ENCODE measurements at places on chromosomes 5 and 9.

DNA sequence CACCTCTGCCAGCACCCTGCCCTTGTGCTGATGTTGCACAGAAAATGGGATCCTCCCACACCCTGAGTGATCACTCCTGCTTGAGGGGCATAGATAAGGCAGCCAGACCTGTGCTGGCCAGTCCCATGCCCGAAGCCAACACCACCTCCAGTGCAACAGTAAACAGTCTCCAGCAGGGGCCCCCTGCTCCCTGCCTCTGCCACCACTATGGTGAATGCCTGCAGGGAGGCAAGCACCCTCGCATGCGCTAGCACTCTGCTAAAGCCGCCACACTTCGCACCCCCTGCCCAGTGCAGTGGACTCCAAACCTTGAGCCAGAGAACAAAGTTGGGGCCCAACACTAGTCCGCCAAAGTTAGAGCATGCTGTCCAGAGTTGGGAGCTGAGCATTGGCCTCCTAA, 118.7 kb downstream of the PJA2 start:
- DNase-seq: no peak

- DNase-seq: no peak
Measured at GRCh38 chr9:2764353-2764752, 47.0 kb downstream of the KCNV2 start.

DNA sequence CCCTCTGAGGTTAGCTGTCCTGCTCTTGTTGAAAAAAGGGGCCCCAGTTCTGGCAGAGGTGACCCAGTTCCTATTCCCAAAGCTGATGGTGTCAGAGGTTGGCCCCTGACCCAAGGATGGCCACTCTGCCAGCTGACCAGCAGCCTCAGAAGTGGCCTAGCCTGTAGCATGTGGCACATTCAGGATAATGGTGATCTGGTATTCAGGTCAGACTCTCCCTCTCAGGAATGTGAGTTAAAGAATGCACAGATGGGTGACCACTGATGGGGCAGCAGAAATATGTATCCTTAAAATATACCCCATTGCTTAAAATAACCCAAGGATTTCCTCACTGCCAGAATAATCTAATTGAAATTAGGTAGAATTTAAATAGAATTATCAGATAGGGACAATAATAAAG, 369.2 kb downstream of the SEMA5A start:
- no peak for DNase-seq

- no peak for DNase-seq
Measured at GRCh38 chr9:79955300-79955699, 383.5 kb downstream of the TLE4 start.

- no peak for DNase-seq
Measured at GRCh38 chr9:69603656-69604055, 68.5 kb downstream of the APBA1 start.

DNA sequence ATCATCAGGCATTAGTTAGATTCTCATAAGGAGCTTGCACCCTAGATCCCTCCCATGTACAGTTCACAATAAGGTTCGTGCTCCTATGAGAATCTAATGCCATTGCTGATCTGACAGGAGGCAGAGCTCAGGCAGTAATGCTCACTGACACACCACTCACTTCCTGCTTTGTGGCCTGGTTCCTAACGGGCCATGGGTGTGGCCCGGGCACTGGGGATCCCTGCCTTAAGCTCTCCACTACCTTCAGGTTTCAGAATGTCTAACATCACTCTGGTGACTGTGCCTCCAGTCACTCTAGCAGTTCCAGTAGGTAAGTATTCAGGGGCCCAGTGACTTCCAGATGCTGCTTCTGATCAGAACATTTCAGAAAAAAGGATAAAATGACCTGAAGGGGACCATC, 152.4 kb downstream of the LRRC70 start:
- DNase-seq: no peak

DNA sequence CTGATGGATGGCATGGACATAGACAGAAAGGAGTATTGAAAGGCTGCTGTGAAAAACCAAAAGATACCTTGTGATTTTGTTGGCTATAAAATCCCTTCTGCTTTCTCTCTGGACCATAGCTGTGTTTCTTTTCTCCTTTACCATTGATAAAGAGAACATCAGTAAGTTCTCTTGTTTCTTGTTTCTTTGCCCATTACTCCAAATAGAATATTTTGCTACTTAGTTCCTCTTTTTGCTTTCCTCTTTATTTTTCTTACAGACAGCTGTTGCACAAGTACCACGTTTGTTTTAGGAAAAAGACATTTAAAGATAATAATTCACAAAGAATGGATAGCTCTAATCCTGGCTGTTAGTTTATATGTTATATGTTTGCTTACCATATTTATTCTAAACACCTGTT, 1129.2 kb downstream of the DTWD2 start:
- no peak for DNase-seq

GRCh38 chr9:37338218-37338617, 84.3 kb upstream of the GRHPR start:
- DNase-seq: peak; percentile 51

DNA sequence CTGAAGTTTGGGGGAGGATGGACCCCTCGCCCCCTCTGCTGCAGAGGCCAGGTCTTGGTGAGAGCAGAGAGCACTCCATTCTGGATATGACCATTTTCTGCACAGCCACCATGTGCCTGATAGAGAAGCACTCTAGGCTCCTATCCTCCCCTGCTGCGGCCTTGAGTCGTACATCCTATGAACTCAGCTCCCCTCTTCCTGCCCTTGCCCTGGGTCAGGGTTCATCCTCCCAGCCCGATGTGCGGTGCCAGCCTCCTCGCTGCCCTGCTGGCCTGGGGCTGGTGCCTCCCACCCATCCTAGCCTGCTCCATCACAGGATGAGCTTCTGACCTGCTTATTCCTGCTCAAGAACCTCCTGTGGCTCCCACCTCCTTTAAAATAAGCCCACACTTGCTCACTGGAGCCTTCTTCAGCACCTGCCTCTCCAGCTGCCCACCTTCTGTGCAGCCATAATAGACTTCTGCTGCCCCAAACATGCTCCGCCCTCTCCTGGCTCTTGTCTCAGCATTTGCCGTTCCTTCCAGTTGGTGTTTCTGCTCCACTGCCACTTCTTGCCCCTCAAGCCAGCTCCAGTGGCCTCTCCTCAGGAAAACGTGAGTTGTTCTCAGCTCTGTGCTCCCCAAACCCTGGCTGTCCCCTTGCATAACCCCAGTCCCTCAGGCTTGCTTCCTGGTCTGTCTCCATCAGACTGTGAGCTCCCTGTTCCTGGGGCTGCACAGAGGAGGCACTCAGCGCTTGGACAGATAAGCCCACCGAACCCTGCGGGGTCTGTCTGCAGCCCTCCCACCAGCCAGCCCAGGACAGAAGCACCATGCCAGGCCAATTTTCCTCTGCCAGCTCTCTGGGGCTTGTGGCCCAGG, 22.3 kb upstream of the TTLL11 start:
- no peak for DNase-seq

- DNase-seq: no peak
Measured at GRCh38 chr5:90170261-90170660, 239.3 kb downstream of the CETN3 start.

DNA sequence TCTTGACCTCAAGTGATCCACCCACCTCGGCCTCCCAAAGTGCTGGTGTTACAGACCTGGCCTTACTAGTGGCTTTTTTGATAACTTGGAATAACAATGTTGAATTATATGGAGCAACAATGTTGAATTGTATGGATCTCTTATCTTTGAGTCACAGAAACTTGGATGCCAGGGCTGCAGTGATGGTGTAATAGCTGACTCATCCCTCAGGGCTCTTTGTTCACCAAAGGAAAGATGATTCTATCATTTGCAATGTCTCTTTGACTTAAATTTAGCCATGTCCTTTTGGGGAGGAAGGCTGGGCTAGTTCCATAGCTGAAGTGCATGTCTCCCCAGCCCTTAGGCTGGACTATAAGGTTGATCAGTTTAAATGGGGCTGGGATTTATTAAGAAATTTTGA, 172.3 kb downstream of the PDZD2 start:
- no peak for DNase-seq

DNA sequence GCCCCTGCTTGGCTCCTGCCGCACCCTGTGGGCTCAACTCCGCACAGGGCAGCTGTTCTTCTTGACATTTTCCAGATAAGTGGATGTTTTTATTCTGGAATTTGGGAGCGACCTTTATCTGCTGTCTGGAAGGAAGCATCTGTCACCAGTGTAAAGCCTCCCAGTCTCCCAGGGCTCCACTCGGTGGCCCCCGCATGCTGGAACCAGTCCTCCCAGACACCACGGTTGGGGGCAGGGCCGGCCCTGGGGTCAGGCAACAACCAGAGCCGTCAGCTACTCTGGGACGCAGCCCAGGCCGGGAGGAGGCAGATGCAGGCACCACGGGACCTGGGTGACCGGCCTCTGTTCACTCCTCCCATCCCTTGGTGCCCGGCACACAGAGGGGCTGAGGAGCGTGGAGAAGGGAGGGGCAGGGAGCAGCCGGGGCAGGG, 92.8 kb upstream of the ADAMTS2 start:
- DNase-seq: no peak

DNA sequence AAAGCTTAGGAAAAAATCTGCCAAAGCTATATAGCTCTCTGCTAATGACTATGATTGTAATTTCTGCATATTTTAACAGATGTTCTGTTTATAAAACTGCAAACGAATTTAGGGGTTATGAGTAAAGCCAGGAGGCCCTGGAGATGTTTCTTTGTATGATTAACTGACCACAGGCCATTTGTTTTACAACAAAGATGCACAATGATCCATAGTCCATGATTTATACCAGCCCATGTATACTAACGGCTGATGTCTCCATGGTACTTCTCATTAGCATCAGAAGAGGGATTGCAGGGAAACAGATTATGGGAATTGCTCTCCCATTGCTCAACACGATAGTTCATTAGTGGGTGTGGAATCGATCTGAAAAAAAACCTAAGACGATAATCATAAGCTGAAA, 78.9 kb downstream of the PPP2R2B start:
- no peak for DNase-seq

DNA sequence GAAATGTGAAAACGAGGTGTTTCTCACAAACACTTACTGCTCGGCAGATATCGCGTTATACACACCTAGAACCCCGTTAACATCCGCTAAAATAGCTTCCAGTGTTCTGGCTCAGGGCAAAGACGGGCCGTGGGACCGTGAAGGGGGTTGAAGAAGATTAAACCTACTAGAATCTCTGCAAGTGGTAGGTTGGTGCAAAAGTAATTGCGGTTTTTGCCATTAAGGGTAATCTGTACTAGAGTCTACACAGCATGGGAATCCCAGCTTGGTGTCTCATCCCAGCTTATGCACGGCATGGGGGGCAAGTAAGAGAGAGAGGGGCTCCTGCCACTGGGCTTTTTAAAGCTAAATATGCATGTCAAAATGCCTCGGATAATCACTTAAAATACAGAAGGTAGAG, 43.9 kb downstream of the HRH2 start:
- DNase-seq: no peak

- DNase-seq: no peak
Measured at GRCh38 chr5:129377504-129377903, 82.6 kb upstream of the ADAMTS19 start.

GRCh38 chr5:107990881-107991810, 320.4 kb upstream of the EFNA5 start:
- no peak for DNase-seq

DNA sequence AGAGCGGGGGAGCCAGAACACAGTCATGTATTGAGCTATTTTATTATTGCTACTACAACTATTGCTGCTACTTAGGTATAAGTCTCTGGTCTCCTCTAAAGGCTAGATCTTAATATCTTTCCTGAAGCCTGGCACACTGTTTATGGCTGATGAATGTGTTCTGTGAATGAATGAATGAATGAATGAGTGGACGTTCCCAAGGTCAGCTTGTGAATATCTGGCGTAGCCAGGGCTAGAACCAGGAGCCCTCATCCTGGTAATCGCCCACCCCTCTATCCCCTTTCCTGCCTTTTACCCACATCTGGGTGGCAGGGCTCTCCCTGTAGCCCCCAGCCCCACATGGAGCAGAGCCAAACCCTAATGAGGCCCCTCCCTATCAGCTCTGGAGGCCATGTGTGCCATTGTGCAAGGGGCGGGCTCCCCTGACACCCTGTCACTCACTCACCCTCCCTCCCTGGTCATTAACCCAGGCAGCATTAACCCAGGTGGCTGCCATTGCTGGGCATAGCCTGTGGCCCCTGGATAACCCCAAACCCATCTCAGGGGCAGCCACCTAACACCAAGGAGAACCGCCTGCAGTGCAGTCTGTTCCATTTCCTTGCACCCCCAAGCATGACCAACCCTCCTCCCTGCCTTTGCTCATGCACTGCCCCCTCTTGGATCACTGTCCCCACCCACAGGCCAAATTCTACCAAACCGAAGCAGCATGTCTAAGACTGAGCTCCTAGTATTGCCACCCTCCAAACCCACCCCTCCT, 2.0 kb upstream of the AKNA start:
- no peak for DNase-seq

DNA sequence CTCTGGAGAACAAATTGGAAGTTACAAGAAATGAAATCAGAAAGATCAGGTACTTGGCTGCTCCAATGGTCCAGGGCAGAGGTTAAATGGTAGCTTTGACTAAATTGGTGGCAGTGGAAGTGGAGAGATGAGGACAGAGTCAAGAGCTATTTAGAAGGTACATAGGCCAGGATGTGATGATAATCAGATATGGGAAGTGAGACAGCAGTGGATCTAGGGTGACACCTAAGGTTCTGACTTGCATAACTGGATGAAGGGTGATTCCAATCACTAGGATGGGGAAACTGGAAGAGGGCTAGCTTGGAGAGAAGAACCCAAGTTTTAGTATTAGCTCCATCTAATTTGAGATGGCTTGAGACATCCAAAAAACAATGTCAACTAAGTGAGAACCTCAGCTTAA, 24.0 kb upstream of the NDUFB6 start:
- no peak for DNase-seq

DNA sequence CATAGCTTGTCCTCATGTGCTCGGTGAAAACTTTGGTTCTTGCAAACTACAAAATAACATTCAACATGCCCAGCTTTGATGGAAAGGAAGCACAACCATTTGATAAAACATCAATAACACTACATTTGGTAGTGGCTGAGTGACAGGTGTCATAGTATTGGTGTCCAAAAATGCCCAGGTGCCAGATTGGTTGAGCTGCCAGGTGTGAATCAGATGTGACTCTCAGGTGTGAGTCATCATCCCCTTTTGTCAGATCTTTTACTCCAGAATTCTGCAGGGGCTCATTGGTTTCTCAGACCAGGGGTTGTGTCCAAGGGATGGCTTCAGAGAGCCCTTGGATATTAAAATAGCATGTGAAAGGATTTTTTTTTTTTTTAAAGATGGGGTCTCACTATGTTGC, 22.5 kb upstream of the POMT1 start:
- DNase-seq: no peak

GRCh38 chr5:21238786-21239185, 1250.8 kb upstream of the CDH18 start:
- DNase-seq: no peak
